COLO829 (cell line): ENCODE measurements at places on chromosomes 16 and 17.
A peak's percentile ranks its signal among the peaks of the same experiment; 100 is the strongest.

- no peak for DNase-seq
Observed at GRCh38 chr16:56297684-56298083, 106.4 kb downstream of the GNAO1 start.

DNA sequence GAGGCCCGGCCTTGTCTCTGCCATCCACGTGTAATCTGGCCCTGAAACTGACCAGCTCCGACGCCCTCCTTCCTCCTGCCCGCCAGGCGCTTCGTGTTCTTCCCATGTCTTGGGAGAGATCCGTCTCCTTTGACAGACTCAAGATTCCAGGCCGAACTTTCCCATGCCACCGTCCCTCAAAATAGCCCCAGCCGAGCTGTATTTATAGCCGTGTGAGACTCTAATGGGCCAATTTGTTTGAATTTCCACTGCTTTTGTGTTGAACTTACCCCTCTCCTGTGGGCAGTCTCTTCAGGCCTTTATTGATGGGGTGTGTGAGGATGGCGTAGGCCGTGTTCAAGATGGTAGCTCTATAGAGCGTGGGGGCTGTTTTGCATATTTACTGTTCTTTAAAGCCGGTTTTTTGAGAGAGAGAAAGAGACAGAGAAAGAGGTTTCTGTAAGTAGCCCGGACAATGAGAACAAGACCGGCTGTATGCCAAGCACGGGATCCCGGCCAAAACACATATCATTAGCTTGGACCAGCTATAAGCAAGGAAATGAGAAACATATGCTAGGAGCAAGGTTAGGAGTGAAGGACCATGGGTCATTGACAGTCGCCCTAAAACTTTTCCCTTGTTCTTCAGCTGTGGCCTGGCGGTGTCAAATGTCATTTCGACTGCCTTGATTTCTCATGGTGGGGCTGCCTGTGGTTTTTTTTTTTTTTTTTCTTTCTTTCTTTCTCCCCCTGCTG lies 124.5 kb upstream of the ZFHX3 start:
- peak; percentile 85 for DNase-seq

DNA sequence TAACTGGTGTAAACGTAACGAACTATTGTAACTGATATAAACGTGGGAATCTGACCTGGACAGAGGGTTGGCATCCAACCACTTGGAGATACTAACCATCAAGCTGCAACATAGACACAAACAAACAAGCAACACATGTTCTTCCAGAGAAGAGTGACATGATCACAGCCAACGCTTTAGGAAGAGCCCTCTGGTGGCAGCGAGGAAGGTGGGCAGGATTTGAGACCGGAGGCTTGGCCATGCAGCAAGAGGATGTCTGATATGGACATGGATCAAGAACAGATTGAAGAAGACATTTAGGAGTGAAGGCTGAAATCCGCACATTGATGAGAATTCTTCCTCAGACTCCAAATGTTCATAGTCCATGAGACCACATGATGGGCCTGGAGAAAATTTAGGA lies 40.3 kb upstream of the TNRC6A start:
- peak; percentile 35 for DNase-seq

DNA sequence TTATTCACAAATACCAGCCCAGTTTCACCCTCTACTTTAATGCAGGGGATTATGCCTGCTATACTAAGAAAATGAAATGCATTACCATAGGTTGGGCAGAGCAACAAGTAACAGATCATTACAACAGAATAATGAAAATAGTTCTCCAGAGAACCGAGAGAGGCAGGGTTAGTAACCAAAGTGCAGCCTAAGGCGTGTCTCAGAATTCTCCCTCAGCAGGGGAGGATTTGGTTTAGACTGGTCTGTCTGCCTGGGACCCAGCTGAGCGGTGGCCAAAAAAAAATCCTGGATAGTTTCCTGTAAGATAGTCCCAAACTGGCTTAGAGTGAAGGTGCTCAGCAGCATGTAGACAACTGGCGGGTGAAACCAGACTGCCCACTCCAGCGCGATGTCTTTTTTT lies 30.8 kb upstream of the ADCY7 start:
- no peak for DNase-seq

DNA sequence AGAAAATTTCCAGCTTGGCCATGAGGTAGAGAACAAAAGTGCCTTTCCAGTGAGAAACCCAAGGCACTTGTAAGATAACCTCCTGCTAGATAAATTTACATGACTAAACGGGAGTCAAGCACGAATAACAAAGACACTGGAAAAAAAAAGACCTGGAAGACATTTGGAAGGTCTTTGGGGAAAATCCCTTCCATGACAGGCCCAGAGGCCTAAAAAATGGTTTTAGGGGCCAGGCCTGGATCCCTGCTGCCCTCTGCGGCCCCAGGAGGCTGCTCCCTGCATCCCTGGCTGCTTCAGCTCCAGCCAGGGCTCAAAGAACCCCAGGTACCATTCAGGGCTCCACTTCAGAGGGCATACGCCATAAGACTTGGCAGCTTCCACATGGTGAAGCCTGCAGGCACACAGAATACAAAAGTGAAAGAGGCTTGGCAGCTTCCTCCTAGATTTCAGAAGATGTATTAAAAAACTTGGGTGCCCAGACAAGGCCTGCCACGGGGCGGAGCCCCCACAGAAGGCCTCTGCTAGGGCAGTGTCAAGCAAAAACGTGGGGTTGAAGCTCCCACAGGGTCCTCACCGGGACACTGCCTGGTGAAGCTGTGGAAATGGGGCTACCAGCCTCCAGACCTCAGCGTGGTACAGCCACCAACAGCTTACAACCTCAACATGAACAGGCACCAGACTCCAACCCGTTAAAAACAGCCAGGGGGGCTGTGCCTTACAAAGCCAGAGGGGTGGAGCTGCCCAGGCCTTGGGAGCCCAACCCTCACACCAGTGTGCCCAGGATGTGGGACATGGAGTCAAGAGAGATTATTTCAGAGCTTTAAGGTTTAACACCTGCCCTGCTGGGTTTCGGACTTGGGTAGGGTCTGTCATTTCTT lies 77.1 kb downstream of the SDK2 start:
- no peak for DNase-seq

GRCh38 chr17:51103451-51103850 lies 17.2 kb downstream of the SPAG9 start:
- DNase-seq = no peak

- no peak for DNase-seq
Observed at GRCh38 chr16:22634954-22635353, 124.3 kb downstream of the NPIPB5 start.

- DNase-seq = no peak
Observed at GRCh38 chr17:64331931-64332493, 58.6 kb downstream of the PECAM1 start.

DNA sequence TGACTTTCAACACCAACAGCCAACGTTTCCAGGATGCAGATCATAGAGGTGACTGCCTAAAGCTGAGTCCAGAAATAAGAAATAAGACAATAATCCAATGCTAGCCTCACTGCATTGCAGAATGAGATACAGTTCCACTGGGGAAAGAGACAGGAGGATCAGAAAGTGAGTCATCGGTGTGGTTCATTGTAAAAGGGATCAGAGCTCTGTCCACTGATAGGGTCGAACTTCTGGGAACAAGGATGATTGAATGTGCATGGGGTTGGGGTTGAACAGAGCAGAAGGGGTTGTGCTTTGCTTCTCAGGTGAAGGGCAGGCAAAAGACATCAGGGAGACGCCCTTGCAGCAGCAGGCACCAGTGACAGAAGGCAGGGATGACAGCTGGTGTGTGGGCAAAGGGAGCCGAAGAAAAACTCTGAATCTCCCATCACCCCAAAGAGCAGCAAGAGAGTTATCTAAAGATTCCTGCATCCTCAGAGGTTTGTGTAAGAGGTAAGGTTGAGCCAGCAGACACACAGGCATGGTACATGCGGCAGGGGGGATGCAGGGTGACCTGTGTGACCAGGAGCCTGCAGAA lies 16.4 kb downstream of the CLEC10A start:
- no peak for DNase-seq

- DNase-seq = peak; percentile 58
Observed at GRCh38 chr17:50198026-50198669, 3.3 kb downstream of the COL1A1 start.

DNA sequence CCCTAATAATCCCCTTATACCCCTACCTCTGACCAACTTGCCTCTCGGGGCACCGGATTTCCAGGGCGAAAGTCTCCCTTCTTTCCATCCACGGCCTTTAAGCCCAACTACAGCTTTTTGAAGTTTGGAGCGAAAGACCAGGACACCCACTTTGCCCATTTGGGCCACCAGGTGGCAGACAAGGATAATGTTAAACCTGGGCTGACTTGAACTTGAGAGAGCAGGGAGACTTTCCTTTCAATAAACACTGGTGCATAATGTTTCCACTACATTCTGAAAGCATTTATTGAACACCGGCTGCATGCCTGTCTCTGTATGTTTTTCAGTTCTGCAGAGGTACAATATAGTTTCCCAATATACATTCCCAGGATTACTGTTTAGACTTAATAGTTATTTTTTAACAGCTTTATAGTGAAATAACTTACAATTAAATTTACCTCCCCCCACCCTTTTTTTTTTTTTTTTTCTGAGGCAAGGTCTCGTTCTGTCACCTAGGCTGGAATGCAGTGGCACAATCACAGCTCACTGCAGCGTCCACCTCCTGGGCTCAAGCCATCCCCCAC lies 6.9 kb upstream of the CES3 start:
- peak; percentile 68 for DNase-seq

GRCh38 chr17:35930211-35931065 lies at the start of gene RDM1:
RDM1 (minus strand) TSS chr17:35930773; CDS start chr17:35930727, 46 bp downstream.
- DNase-seq = peak; percentile 95

- DNase-seq = no peak
Observed at GRCh38 chr16:59719121-59719520, 985.0 kb upstream of the GOT2 start.

DNA sequence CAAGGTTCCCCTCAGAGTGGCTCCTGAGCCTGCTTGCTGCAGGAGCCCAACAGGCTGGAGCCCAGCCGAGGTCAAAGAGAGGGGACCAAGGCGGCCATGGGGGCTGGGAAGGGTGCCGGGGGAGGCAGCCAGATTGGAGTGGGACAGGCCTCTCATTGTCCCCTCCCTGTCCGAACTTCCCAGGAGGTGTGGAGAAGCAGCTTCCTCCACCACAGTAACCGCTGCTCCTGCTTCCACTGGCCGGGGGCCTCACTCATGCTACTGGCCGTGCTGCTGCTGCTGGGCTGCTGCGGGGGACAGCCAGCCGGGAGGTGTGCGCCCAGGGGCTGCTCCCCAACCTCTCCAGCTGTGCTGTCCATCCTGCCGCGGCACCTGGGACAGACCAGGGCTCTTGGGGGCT lies 29.3 kb downstream of the TMEM94 start:
- DNase-seq = no peak

DNA sequence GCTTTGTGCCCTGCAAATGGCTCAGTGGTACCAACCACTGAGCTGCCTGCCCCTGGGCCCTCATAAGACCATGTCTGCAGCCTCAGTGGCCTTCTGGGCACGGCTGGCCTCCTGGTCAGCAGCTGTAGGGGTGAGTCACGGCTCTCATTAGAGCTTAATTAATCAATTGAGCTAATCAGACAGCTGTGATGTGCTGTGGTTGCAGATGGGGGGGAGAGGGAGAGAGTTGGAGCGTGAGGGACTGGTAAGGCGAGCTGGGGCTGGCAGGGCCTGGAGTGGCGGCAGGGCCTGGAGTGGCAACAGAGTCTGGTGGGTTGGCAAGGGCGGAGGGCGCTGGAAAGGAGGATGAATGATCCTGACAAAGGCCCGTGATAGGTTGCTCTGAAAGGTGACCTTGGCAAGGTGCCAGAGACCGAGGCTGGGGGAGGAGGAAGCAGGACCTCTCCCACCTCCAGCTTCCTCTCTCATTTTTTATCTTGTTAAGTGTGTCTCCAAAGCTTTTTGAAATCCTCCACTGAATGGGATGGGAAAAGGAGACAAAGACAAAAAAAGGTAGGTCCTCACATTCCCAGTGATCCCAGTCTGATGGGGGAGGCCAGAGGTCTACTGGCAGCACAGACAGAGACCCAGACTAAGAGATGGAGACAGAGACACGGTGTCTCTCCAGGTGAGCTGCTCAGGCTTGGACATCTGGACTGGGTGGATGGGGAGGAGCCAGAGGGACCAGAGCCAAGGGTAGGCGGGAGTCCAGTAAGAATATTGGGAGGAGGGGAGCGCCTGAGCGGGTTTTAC lies 41.6 kb downstream of the DCAKD start:
- no peak for DNase-seq

DNA sequence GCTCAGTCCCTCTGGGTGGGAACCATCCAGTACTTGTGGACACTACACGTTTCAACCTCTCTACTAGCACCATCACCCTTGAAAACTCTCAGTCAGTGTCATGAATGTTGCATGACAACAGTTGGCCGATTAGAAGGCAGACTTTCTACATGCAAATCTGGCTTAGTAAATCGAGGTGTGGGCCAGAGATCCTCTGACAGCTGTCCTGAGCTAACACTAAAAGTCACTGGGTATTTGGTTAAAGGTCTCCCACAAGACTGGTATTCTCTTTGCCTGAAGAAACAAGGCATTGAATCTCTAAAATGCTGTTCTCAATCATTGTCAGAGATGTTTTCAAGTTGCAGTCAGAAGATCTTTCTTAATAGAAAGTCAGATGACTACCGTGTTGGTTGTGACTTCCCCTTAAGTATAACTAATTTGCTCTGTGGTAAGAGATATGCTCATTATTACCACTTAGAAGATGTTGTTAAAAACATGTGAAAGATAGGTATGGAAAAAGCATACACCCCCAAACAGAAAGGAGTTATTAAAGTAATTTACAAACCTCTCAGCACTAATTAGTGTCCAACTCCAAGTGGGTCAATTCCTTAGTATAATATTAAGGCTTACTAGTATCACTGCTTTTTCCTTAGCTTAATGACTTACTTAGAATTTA lies 62.3 kb downstream of the WNT3 start:
- no peak for DNase-seq

- no peak for DNase-seq
Observed at GRCh38 chr16:8675183-8676159, 1.1 kb downstream of the ABAT start.

DNA sequence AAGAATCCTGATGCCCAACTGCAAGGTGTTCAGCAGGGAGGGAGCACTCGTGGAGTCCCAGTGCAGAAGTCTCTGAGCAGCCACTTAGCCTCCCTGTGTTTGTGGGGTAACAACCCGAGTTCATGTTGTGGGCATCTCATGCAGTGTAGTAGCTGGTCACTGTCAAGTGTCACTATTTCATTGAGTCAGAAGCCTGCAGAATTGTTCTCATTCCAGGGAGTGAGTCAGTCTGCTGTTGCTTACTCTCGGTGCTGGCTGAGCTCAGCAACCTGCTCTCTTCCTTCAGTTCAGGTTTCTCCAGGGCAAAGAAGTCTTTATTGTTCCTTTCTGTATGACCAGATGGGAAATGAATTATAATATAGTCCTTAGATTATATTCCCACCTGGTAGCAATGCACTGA lies 24.1 kb downstream of the HMOX2 start:
- peak; percentile 56 for DNase-seq

- no peak for DNase-seq
Observed at GRCh38 chr17:63538693-63539595, 11.3 kb upstream of the DCAF7 start.
